Urinary bladder (tissue), 4 donors: ENCODE measurements at places on chromosomes 4 and X. TPM values are rescaled to one million over a fixed set of nuclear protein-coding genes. Genes with fewer than 3 reads are reported as not detected.

DNA sequence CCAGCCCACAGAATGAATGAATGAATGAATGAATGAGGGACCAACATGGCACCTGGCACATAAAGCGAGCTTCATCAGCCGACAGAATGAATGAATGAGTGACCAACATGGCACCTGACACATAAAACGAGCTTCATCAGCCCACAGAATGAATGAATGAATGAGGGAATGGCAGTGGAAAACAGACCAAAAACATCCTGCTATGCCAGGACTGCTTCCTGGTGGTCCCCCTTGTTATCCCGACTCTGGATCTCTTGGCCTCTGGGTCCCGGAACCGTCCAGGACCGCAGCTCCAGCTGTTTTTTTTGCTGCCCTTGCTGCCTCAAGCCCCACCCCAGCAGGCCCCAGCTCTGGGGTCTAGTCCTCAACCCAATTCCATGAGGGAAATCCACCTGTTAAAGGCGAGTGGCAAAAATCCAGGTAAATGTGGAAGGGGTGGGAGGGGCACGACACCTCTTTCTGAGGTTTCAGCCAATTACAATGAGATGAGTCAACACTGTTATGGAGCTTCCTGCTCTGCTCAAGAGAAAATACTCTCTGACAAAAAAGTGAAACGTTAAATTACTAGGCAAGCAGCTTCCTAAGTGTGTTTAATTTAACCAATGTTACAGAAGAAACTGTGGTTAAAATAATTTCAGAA is 72.0 kb upstream of the MTNR1A start:
- no peak for DNase-seq

DNA sequence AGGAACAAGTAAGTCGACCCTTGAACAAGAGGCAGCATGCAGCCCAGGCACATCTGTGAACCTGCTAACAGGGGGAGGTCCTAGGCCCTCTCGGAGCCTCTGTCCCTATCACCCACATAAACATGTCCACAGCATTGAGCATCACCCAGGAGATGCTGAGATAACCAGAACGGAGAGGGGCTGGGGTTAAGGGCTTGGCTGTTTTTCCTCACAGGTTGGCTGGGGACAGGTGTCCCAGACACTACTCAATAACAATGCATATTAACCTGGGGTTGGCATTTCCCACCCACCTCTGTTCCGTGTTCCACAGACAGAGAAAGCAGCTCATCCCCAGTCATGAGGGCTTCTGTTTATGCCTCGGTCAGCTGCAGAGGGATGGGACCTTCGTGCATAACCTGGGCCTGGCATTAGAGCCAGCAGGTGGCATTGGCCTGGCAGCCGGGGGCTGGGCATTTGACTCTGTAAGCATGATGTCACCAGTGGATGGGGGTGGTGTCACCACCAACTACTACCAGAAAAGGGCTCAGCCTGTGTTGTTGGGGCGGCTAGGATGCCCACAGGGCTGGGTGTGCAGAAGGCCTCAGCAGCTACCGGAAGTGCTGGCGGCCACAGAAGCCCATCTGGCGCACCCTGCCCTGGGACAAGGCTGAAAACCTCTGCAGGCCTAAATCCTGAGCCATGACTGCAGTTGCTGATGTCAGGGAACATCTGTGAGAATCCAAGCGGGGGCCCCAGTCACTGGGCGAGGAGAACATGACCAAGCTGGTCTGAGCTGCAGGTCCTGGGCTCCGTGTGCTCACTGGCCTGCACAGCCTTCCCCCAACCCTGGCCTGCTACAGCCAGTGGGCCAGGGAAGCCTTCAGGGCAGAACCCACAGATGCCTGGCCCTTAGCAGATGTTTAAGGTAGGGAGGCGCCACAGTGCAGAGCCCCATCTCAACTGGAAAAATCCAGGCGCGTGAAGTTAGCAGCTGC is 351.4 kb downstream of the NR3C2 start:
- DNase-seq = no peak

- no peak for DNase-seq
These were observed 85.4 kb downstream of the AFAP1 start for GRCh38 chr4:7854216-7854615.

GRCh38 chr4:4416981-4417380 is 30.1 kb downstream of the NSG1 start:
- DNase-seq = no peak

GRCh38 chrX:112704187-112704586 is 24.4 kb upstream of the LHFPL1 start:
- no peak for DNase-seq

GLRA2 gene
- not detected for polyA plus RNA-seq

VSIG4 gene
- polyA plus RNA-seq = 110 TPM

GRCh38 chr4:185738038-185738552 is 73.9 kb downstream of the SORBS2 start:
- no peak for DNase-seq

FGF13 gene
- 10.5 TPM for polyA plus RNA-seq

UGT2A3 gene
- not detected for polyA plus RNA-seq

FGF16 gene
- 0.42 TPM for polyA plus RNA-seq

GRCh38 chr4:105641845-105642244 is 66.6 kb downstream of the INTS12 start:
- DNase-seq = no peak

DNA sequence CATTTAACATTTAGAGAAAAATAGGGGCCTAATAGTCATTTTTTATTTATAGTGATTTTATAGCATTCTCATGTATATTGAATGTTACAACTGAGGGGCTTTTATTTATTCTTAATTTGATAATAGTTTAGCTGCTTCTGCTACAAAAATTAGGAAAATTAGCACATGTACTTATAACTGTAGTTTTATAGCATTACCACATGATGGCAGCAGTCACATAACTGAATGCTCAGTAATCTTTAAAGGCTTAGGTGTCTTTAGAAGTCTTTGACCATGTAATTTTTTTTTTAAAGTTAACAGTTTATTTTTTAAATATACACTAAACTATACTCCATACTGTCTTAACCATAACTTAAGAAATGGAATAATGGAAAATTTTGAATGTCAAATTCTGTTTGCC is 136.6 kb downstream of the STAG2 start:
- no peak for DNase-seq

- no peak for DNase-seq
These were observed 2.7 kb upstream of the TMEM271 start for GRCh38 chr4:578451-579443.

SLC25A4 gene
- polyA plus RNA-seq = 77.3 TPM

GYPB gene
- polyA plus RNA-seq = not detected

GNRHR gene
- not detected for polyA plus RNA-seq

- DNase-seq = no peak
These were observed 213.4 kb downstream of the IL15 start for GRCh38 chr4:141849778-141850177.

EREG gene
- polyA plus RNA-seq = 0.38 TPM

NKRF gene
- polyA plus RNA-seq = 5.0 TPM

DNA sequence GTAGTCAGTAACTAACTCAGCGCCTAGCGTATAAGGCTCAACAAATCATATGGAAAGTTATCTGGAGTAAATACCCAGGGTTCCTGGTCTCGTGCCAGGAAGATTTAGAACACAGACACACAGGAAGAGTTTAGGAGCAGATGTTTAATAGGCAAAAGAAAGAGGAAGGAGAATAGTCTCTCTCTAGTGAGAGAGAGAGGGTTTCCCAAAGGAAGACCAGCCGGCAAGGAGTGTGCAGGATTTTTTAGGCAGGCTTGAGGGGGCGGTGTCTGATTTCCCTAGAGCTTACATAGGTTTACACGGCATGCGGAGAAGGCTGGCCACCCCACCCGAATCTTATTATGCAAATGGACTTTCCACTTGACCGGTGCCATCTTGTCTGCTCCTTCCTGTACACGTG is 284.0 kb upstream of the FRG1 start:
- no peak for DNase-seq

ARHGEF38 gene
- not detected for polyA plus RNA-seq

DNA sequence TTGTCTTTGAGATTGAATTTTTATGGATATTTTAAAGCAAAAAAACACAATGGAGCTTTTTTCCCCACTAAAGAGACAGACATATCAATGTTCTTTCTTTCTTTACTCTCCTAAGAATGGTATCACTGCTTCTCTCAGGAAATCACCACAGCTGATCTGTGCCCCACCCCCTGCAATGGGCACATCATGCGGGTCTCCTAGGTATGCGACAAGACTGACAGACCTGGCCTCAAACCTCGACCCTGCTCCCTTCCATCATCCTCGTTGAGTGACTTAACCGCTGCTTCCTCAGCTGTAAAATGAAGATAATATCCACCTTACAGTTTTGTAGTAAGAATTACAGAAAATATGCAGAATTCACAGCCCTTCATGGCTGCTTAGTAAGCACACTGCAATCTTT is 58.3 kb downstream of the LEF1 start:
- DNase-seq = no peak

PCDH18 gene
- polyA plus RNA-seq = 28.7 TPM

GRCh38 chrX:69988955-69989394 is 60.8 kb downstream of the AWAT2 start:
- no peak for DNase-seq

- no peak for DNase-seq
These were observed 131.4 kb downstream of the PTTG2 start for GRCh38 chr4:38091636-38092035.

GRCh38 chr4:174215961-174216680 is 67.3 kb downstream of the FBXO8 start:
- DNase-seq = no peak

USP17L17 gene
- not detected for polyA plus RNA-seq

BRS3 gene
- polyA plus RNA-seq = 0.10 TPM

- no peak for DNase-seq
These were observed 9.9 kb upstream of the ANAPC4 start for GRCh38 chr4:25367004-25367621.

DNA sequence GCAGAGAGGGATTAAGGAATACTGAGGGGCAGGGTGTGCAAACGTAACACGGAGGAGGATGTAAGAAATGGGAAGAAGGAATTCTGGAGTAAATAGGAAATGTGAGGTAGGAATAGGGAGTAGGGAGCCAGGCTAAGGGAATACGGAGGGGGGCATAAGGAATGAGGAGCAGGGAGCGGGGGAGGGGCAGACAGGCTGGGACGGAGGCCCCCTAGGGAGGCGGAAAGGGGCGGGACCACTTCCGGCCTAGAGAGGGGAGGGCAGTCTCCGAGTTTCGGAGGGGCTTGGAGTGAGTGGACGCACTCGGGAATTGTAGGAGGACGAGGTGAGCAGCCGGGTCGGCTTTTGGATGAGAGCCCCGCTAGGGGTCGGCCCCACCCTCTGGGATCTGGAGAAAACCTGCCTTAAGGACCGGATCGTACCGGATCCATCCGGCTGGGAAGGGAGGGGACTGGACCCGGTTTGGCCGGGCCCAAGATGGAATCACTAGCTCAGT is 612 bp downstream of the MAGED2 start:
- peak; percentile 64 for DNase-seq

- no peak for DNase-seq
These were observed 27.5 kb downstream of the ZFYVE28 start for GRCh38 chr4:2390784-2391421.

- DNase-seq = no peak
These were observed 16.9 kb upstream of the XPNPEP2 start for GRCh38 chrX:129721870-129722269.

FHIP1A gene
- 1.2 TPM for polyA plus RNA-seq

ARMCX4 gene
- 11.5 TPM for polyA plus RNA-seq

GRCh38 chr4:16466581-16466980 is 240.3 kb upstream of the TAPT1 start:
- DNase-seq = no peak

- no peak for DNase-seq
These were observed 219.6 kb downstream of the DKK2 start for GRCh38 chr4:106816496-106816895.

- peak; percentile 8 for DNase-seq
These were observed 90.0 kb upstream of the EDA2R start for GRCh38 chrX:66728818-66729271.

MBTPS2 gene
- 10.5 TPM for polyA plus RNA-seq

ASIC5 gene
- not detected for polyA plus RNA-seq

DNA sequence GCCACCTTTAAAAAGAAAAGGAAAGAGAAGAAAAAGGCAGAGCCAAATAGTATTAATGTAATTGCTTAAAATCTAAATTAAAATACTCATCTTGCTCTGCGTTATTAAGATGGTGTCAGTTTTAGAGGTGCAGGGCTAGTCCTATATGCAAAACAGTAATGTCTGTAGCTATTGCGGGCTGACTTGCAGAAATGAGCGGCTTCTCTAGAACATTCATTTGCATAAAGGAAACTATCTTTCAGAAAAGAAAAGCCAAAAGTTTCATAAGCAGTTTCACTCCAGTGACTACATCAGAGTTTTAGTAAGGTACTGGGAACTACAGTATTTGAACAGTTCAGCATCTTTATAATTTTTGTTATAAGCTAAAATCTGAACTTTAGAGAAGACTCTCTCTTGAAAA is 6.0 kb downstream of the SMAD1 start:
- no peak for DNase-seq

DNA sequence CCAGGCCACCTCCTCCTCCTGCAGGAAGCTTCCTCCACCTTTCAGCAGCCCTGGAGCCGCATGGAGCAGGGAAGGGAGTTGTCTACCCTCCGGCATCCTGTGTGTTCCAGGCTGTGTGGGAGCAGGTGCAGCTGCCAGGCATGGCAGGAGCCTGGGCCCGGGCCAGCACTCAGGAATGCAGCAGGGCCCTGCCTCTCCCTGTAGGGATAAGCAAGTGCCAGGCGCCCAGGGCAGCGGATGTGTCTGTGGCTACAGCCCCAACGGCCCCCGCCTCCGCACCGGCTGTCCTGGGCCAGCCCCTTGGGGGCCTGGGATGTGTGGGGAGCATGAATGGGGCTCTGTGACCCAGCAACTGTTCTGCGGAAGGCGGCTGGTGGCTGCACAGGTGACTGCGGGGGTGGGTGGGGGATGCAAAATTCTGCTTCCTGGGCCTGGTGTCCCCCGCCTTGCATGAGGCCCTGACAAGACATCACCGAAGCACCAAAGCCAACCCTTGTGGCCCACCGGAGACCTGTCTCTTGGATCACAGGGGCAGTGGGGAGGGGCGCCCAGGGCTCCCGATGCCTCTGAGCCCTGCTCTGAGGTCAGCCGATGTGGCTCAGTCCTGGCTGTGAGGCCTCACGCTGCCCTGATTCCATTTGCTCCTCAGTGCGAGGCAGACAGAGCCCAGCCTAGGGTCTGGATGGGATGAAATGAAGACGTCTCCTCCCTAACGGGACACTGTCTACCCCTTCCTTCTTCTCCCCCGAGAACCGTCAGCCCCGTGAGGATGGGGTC is 1.4 kb upstream of the DOK7 start:
- DNase-seq = no peak

DNA sequence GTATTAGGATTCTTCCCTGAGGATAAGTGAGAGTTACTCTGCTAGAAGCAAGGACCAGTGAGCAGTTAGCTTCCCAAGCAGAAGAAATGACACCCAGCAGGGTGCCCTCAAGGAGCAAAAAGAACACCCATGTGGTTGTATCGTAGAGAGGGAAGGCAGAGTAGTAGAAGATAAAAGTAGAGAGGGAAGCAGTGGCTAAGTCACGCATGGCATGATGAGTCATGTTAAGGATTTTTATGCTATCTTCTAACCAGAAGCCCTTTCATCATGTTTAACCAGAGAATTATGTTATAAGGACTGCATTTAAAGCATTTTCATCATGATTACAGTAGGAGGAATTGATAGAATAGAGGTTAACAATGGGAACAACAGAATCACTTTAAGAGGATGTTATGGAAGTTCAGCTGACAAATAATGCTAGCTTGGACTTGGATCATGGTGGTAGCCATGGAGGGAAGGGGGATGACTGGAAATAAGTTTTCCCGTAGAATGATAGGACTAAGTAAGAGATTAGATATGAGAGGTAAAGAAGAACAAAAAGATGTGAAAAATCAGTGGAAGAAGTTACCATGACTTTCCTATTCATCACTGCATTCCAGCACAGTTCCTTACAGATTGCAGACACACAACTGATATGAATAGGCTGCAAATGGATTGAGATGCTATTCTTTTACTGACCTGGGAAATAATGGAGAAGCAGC is 383.5 kb upstream of the INTU start:
- no peak for DNase-seq

- no peak for DNase-seq
These were observed 14.2 kb upstream of the TIMM8A start for GRCh38 chrX:101362757-101363156.

TMEM187 gene
- 13.6 TPM for polyA plus RNA-seq
